ENCODE measurements at places on chromosomes 1 and 21. TPM values are rescaled to one million over a fixed set of nuclear protein-coding genes. Genes with fewer than 3 reads are reported as not detected.

DNA sequence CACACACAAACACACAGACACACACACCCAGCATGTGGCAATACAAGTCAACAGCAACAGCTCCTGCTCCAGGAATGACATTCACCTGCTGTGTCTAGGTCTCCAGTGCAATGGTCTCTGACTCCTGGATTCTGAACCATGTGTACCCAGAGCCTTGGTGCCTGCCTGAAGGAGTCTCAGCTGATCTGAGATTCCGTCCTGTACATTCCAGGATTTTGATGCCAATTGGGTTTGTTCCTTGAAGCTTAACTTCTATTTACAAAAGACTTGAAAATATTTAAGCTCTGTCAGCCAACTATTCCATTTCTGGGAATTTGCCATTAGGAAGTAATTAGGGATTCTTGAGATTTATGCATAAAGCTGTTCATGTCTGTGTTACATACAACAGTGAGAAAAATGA is 85.4 kb upstream of the LRRC8D start:
- peaks cover 19% of the 10 kb centered on the region for H3K4me1 ChIP-seq
- no peak overlapping the region for H3K4me3 ChIP-seq
- no peak overlapping the region for H3K27ac ChIP-seq
- H3K27me3 ChIP-seq: no peaks in the 10 kb centered on the region
- H3K36me3 ChIP-seq: no peaks in the 10 kb centered on the region

DNA sequence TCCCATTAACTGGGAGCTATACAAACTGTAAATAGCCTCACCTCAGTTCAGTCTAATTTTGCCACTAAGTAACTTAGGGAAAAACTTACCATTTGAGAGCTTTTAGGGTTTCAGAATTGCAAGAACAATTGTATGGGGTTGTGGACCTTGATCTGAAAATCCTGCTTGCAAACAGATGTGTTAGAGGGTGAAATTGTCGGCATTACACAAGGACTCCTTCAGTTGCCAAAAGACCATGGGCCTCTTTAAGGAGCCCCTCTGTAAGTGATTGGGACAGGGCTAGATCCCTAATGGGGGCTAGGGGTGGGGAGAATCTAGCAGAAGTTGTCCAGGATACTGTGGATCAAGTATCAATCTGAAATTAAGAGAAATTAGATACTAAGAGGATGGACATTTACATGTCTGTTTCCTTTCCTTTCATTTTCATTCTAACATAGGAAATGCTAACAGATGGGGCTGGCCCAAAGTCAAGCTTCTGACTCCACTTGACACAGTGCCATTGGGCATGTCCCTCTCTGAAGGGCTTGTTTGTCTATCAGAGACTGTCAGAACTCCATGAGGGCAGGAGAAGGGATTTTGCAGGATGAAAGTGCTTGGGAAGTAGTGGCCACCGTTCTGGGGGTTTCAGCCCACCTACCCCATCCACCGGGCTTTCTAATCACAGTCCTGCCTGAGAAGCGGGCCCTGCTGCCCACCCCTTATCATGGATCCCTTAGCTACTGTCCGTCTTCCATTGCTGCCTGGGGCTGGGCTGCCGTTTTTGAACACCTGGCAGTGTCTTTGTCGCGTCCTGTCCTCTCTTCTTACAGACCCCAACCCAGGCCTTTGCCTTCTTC is 54.7 kb downstream of the STUM start:
- peak overlapping the region; percentile 81 for H3K27ac ChIP-seq
- H3K27me3 ChIP-seq: no peaks in the 10 kb centered on the region
- H3K4me1 ChIP-seq: peaks cover 16% of the 10 kb centered on the region
- peak; percentile 70 for DNase-seq

- no peaks in the 10 kb centered on the region for H3K36me3 ChIP-seq
- H3K4me1 ChIP-seq: no peaks in the 10 kb centered on the region
- H3K27me3 ChIP-seq: peaks cover 4% of the 10 kb centered on the region
- no peak overlapping the region for H3K27ac ChIP-seq
- H3K4me3 ChIP-seq: no peak overlapping the region
- peak; percentile 82 for DNase-seq
Observed at GRCh38 chr21:37700641-37701202, 215.5 kb downstream of the KCNJ6 start.

GRCh38 chr1:54866801-54867716 is 19.9 kb downstream of the DHCR24 start:
- H3K27ac ChIP-seq: no peak overlapping the region
- no peaks in the 10 kb centered on the region for H3K4me1 ChIP-seq
- H3K27me3 ChIP-seq: no peaks in the 10 kb centered on the region
- peaks cover 80% of the 10 kb centered on the region for H3K36me3 ChIP-seq

Gene EPHA2
- total RNA-seq: 42.7 TPM
